Hippocampal formation (tissue), 2 donors: ENCODE measurements at places on chromosomes 16 and 17.

- DNase-seq = no peak
Measured at GRCh38 chr17:30318155-30318554, 15.7 kb downstream of the TMIGD1 start.

DNA sequence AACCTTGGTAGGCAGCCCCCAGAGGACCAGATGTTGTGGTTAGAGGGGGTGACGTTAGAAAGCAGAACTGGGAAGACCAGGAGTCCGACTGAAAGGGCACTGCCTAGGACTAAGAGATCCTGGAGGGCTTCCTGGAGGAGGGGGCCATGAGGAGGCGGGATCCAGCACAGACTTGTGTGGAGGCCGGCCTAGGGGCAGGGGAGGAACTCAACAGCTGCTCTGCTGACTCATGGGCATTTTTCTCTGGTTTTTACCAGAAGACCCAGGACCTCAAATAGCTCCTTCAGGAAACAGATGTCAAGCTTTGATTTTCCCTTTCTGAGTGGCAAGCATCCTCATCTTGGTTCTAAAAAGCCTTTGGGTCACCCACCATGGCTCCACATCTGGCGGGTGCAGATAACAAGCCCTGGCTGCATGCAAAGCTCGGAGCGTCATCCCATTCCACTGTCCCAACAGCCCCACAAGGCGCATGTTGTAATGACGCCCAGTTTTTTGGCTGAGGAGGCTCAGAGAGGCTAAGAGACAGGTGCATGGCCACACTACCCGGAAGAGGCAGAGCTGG lies 29.0 kb downstream of the IL21R start:
- DNase-seq = no peak

DNA sequence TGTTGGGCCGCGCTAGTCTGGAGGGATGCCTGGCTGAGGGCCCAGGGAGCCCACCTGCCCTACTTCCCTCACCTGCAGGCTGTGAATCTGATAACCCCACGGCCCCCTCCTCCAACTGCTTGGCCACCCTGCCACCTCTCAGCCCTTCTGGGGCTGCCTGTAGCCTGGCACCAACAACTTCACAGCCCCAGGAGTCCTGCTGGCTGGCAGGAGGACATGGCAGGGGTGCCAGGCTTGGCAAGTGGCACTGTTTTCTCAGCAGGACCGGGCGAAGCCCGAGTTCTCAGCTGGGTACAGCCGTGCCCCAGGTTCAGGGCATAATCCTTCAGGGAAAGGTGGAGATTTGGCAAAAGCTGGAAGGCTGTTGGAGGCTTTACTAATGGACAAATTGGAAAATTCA lies 129.6 kb downstream of the CMIP start:
- no peak for DNase-seq

DNA sequence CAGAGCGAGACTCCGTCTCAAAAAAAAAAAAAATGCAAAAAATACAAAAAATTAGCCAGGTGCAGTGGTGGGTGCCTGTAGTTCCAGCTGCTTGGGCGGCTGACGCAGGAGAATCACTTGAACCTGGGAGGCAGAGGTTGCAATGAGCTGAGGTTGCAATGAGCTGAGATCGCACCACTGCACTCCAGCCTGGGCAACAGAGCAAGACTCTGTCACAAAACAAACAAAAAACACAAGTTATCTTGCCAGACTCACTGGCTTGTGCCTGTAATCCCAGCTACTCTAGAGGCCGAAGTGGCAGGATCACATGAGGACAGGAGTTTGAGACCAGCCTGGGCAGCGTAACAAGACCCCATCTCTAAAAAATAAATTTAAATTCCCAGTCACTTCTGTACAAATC lies 3.4 kb upstream of the ST3GAL2 start:
- DNase-seq = no peak

GRCh38 chr16:65733721-65734120 lies 611.9 kb upstream of the CDH11 start:
- DNase-seq = no peak

GRCh38 chr17:32944248-32945020 lies 16.5 kb downstream of the TMEM98 start:
- no peak for DNase-seq

DNA sequence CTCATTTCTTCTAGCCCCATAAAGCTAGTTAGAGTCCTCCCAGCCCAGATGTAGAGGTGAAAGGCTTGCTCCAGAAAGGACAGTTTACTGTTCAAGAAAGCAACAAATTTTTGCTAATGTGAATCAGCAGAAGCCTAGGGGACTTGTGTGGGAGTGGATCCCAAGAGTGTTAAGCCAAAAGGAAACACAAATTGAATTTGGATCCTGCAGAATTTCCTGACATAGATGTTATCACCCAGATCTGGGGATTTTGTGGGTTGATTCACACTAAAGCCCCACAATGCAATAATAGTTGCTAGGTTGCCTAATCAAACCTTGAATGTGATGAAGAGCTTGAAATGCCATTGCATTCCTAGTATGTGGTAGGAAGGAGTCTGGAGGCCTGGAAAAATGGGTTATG lies 135.2 kb upstream of the HS3ST3A1 start:
- no peak for DNase-seq

- no peak for DNase-seq
Measured at GRCh38 chr16:23836404-23837311, 875 bp downstream of the PRKCB start.

DNA sequence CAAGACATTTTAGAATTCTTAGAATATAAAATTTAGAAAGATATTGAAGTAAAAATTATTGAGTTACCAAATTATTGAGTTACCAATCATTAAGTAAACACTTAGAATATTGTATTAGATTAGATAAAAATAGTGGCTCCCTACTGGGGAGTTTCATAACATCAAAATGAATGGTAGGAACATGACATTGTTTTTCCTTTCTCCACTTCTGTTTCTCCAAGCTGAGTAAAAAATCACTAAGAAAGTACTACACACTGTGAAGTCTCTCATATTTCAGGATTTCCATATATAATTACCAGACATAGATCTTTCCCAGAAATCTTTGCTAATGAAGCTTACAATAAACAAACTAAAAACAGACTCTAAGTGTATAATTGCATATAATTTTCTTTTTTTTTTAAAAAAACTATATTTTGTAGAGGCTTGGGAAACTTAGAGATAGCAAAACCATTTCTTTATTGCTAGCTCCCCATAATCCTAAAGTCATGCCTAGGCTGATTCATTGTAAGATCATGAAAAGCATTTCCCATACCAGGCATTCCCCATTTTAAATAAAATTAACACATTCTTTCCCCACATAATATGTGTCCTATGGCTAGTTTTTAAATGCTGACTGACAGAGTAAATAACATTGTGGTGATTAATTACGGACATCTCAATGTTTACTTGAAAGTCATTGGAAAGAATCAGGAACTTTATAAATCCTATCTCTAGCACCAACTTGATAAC lies 1408.7 kb upstream of the GOT2 start:
- DNase-seq = no peak

- DNase-seq = no peak
Measured at GRCh38 chr16:89691231-89691985, 4.9 kb downstream of the CDK10 start.

- DNase-seq = no peak
Measured at GRCh38 chr16:59188029-59188428, 453.9 kb upstream of the GOT2 start.

DNA sequence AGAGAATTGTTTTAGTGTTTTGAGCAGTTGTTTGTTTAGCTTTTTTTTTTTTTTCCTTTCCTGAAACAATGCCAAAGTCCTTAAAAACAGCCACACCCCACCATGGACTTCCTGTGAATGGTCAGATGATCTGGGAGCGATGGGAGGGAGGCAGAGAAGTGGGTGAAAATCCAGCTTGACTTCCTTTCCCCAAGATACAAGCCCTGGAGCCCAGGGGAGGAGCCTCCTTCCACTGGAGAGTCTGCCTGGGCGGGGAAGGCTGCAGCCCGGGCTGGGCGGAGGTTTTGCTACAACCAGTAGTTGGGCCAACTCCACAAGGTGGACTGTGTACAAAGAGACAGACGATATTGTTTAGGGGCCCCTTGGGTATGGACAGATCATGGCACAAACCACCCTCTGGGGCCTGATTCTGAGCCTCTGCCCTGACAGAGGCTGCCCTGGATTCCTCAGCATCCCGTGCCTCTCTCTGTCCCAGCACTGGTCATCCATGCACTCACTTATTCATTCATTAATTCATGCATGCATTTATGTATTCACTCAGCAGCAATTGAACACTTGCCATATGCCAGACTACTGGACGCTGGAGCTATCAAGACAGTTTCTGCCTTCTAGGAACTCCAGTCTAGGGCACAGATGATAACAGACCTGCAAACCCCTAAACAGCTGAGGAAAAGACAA lies 29.8 kb downstream of the WSB1 start:
- DNase-seq = no peak

GRCh38 chr16:53770641-53771040 lies 66.7 kb downstream of the FTO start:
- no peak for DNase-seq

- no peak for DNase-seq
Measured at GRCh38 chr17:50424996-50425681, 879 bp upstream of the ACSF2 start.

- no peak for DNase-seq
Measured at GRCh38 chr17:70608957-70609356, 439.6 kb downstream of the KCNJ2 start.

DNA sequence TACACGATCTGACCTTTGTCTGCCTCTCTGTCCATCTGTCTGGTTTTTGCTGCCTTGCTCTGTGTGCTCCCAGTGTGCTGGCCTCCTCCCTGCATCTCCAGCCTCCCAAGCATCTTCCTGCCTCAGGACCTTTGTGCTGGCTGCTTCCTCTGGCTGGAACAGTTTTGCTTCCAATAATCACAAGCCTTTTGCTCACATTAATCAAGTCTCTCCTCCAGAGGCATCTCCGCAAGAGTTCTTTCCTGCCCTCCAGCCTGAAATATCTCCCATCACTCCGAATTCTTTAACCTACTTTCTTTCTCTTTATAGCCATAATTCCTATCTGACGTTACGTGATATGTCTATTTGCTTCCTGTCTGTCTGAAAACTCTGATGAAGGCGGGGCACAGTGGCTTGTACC lies 267.1 kb downstream of the ABCC12 start:
- DNase-seq = no peak

DNA sequence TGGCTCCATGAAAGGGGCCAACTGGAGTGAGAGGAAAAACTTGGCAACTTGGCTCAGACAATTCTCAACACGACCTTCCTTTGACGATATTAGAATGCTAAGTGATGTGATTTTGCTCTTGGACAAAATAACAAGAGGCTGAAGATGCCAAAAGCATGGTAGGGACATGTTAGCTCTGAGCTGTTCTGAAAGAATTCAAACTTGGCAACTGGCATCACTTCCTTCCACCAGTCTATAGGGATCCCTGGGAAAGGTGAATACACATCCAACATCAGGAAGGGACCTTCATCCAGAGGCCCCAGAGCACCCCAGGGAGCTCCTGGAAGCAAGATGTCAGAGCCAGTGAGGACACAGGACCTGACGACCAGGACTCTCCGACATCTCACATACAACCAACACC lies 4.3 kb downstream of the KRT37 start:
- DNase-seq = no peak

GRCh38 chr17:5986644-5987043 lies 83.5 kb upstream of the WSCD1 start:
- DNase-seq = no peak

- DNase-seq = peak; percentile 52
Measured at GRCh38 chr16:69820926-69821541, 58.9 kb downstream of the WWP2 start.

DNA sequence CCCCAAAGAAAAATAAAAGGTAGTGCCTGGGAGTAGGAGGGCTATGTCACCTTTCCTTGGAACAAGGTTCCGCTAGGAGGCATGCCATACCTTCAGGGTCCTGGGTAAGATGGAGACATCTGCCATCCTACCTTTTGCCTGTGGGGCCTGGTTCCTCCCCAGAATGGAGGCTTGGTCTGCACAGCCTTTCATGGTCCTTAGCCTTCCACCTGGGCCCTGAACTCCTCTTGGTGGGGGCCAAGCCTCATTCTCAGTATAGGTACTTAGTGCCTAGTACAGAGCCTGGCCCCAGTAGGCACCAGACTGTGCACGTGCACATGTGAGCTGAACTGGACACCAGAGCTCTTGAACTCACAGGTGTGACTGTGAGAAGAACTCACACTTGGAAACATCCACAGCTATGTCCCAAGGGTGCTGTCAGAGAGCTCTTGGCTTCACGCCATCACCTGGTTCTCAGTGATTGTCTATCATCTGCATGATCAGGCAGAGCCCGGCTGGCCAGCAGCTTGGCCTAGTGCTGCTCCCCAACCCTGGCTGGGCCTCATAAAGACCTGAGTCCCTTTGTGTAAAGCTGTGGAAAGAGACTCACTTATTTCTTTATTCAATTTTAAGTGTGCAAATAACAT lies 143.2 kb downstream of the SOCS1 start:
- no peak for DNase-seq
